ENCODE measurements at places on chromosomes 11 and 22.

- no peak for DNase-seq
These were observed 54.3 kb downstream of the DDI1 start for GRCh38 chr11:104090767-104091166.

GRCh38 chr11:19770277-19770676, 57.6 kb downstream of the NAV2 start:
- DNase-seq = no peak

DNA sequence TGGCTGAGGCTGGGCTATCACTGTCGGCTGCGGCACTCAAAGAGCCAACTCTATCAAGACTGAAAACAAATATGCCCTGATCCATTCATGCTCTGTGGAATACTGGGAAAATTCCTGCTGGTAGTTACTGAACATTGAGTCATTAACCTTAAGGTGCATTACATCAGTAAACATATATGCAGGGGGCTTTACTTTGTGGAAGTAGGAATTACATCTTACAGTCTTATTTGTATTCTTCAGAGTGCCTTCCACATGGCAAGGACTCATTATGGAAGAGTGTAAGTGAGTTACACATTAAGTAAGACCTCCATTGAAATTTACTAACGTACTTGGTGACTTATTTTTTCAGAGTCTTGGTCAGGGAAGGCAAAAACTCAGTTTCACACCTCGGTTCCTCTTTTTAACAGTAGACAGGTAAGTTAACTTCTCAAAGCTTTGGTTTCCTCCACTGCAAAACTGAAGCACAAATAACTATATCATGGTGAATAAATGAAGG, 4.5 kb downstream of the OR5B21 start:
- no peak for DNase-seq

- DNase-seq = no peak
These were observed 673.3 kb downstream of the CNTN5 start for GRCh38 chr11:99693941-99694492.
